Activated T-cell treated with anti-CD3 and anti-CD28 coated beads for 24 hours (primary cell): ENCODE measurements at places on chromosomes 4 and X.

DNA sequence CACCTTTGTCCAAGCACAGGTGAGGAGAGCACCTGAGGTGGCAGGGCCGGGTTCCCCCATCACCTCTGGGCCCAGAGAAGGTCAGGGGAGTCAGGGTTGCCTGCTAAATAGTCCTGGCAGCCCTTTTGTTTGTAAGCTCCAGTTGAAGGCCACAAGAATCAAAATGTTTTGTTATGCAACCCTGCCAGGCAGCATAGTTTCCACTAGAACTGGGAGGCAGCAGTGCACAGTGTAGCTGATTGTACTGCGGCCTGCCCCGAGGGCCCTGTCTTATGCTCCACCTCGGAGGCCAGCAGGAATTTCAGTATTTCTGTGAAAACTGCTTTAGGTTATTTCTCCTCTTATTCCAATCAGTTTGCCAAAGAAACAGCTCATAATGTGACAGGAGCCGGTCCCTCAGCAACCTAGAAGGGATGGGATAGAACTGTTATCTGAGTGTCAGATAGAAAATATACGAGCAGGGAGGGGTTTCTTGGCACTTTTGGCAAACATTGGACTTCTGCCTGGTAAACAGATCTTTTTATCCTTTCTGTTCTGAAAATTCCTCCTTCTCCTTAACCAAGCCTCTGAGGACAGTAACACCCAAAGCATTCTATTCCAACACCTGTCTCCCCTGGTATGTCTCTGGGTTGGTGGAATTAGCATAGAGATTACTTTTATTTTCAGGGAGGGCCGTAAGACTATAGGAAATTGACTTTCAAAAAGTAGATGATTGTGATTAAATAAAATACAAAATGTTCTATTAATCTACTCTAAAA lies 93.6 kb downstream of the LNX1 start:
- no peak for DNase-seq

DNA sequence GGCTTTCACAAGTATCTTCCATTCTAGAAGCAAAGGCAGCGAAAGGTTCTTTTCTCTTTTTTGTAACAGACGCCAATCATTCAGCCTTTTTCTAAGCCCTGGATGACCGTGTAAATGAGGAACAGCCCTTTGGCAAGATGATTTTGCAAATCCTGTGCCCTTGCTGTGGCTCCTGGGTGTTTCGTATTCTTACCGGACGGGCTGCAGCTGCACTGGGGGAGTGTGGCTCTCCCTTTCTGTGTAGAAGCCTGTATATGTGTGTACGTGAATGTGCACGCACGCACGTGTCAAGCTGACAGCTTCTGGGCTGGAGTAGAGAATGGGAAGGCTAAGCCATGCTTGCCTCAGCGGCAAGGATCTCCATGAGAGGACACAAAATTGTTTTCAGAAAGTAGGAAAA lies 8.2 kb downstream of the GRPEL1 start:
- DNase-seq: no peak

GRCh38 chrX:23884427-23885024 lies 23.2 kb downstream of the APOO start:
- no peak for DNase-seq

DNA sequence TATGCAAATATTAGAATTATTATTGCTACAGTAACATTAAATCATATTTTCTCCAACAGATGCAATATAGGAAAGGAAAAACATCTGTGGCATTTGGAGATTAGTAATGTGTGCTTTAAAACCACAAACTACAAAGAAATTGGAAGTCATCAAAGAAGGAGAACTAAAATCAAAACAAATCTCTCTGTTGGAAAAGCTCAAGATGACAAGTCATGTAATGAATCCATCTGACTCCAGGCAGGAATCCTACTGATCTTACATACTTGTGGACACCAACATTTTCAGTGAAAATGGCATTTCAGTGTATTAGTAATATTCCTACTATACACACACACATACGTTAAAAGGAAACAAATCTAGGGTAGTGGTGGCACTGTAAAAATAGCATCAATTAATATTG lies 98.2 kb downstream of the SLC39A8 start:
- DNase-seq: no peak

DNA sequence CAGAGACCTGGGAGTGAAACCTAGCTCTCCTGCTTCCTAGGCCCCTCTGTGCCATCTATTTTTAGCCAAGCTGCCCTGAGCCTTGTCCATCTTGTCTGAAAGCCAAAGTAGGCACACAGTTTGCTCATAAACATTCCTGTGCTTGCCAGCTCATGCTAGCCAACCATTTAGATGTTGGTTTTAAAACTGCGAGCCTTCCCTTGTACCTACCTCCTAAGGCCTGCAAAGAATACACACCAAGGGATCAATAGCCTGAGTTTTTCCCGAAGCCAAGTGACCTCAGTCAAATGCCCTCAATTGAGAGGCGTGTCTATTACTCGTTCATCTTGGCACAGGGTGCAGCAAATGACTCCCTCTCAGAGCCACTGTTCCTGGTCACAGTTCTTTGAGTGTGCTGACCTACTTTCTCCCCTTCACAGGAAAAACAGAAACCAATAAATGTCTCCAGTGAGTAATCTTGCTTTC lies 48.5 kb downstream of the ZCCHC12 start:
- DNase-seq: no peak

DNA sequence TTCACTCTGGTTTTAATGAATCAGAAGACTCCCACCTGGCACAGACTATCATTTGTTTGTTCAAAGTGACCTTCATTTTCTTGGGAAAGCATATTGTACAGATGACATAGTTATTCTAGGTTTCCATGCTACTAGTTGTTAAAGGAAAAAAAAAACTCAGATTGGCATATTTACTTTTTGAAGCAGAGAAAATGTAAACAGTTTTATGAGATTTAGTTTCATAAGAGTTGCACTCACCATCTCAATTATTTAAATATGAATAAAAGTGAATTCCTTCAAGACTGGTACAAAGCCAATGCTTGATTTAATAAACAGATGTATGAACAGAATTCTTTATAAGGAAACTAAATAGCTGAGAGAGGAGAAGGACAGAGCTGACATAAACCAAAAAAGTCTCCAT lies 280.3 kb upstream of the UGT8 start:
- DNase-seq: no peak

DNA sequence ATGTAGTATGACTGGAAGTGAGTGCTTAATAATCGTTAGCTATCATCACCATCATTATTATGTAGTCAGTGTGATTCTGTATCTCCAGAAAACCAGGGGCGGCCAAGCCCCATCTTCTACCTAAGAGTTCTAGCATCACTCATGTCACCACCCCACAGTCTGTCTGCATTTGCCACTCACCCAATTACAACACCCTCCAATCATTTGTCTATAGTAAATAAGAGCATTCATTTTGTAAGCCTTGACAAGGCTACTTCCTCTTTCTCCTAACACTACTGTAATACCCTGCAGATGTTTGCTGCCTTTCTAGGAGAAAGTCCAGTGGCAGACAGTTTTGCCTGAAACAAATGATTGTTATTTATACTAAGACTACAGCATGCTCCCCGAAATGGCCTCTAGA lies 15.8 kb upstream of the IL21 start:
- DNase-seq: no peak

DNA sequence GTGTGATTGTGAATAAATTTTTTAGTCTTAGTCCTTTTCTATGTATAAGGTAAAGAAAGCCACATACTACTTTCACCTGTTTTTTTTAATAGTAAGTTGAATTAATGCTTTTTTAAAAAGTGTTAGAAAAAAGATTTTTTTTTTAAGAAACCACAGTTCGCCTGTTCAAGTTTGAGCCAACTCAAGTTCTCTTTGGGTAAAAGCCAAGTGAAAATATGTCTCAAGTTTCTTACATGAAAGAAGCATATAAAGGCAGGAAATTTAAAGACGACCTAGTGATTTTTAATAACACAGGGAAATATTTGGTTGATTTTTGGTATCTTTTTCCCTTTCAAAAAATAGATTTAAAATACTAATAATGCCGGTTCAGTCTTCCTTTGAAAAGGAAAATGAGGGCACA lies 369.9 kb upstream of the NR3C2 start:
- no peak for DNase-seq

GRCh38 chr4:186813377-186814068 lies 89.9 kb upstream of the FAT1 start:
- DNase-seq: no peak

GRCh38 chrX:153800746-153801145 lies 6.3 kb downstream of the SSR4 start:
- no peak for DNase-seq

DNA sequence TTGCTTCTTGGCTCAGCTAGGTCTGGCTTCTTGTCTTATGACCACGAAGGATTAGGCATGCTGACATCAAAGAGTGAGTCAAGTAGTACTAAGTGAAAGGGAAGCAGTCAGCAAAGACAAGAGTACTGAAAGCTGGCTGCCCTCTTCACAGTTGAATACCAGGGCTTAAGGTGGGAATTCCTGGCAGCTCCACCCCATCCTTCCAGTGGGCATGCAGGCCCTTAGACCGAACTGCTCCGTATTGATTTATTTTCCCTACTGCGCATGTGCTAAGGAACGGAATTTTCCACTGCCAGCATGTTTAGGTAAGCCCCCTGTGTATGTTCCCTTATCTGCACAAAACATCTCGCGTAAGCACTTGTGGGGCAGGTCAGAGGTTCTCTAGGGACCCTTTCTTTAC lies 2320.1 kb downstream of the ARAP2 start:
- no peak for DNase-seq

DNA sequence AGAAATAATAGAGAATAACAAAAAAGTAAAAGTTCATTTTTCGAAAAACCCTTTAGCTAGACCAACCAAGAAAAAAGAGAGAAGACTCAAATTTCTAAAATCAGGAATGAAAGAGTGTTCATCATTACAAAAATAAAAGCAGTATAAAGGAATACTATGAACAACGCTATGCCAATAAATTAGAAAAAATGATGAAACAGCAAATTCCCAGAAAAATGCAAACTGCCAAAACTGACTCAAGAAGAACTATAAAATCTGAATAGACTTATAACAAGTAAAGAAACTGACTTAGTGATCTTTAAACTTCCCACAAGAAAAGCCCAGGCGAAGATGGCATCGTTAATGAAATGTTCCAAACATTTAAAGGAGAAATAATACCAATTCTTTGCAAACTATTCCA lies 3.1 kb upstream of the ZCCHC13 start:
- DNase-seq: no peak

DNA sequence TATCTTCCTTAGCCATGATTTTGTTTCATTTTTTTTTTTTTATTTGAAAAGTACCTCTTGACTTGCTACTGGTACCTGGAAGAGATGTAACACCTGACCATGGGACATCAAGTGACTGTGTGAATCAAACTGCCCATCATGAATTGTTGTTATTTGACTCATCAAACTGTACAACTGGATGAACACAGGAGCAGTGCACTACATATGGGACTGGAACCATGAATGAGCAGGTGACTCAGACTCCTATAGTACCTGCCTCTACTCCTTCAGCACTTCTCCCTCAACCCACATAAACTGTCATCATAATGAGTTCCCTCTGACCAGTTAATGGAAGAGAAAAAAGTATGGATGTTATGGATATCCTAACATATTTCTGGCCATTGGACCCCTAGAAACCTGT lies 15.9 kb upstream of the UBE2D3 start:
- DNase-seq: no peak

DNA sequence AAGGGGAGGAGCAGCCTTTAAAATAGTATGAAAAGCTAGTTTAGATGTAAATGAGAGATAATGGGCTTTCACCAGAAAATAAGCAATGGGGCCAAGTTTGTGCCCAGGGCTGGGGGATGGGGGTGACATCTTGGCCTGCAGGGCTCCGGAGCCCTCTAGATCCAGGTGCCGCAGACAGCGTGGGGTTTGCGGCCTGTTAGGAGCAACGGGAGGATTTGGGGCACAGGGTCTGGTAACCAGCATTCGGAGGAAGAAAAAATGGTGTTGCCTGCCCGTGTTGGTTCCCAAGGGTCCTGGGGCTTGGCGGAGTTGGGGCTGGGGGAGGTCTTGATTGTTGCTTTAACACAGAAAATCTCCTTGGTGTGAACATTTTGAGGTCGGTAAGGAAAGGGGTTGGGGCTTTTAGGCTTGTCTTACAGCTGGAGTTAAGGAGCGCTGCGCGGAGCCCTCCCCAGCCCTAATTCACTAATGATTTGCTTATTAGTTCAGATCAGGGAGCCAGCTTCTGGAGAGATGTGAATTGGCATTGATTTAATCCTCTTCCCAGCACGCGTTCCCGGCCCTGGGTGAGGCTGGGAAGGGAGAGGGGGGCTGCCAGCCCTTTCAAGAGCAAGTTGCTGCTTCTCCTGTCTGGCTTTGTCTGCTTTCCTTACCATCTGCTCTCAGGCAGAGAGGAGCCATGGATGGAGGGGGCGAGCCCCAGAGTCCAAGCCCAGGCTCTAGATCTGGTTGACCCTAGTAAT lies 443.4 kb downstream of the BCOR start:
- DNase-seq: no peak

DNA sequence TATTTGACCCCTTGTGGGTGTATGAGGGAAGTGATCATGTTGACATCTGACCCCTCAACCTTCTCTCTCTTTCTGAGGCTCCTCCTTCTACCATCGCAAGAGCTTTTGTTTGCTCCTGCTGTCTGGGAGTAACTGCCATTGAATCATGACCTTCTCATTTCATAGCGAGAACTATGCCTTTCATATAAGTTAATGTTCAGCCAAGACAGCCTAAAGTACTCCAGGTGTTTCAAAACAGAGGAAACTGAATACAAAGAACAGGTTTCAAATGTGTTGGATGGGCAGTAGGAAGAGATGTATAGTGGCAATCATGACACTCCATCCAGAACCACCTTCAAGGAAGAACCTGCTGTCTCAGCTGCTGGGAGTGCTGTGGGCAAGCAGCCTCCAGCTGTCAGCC lies 403.1 kb downstream of the MID1IP1 start:
- no peak for DNase-seq

GRCh38 chr4:140556372-140557085 lies 12.2 kb downstream of the UCP1 start:
- DNase-seq: peak; percentile 19

GRCh38 chr4:153318696-153319320 lies 25.7 kb upstream of the MND1 start:
- DNase-seq: peak; percentile 6

DNA sequence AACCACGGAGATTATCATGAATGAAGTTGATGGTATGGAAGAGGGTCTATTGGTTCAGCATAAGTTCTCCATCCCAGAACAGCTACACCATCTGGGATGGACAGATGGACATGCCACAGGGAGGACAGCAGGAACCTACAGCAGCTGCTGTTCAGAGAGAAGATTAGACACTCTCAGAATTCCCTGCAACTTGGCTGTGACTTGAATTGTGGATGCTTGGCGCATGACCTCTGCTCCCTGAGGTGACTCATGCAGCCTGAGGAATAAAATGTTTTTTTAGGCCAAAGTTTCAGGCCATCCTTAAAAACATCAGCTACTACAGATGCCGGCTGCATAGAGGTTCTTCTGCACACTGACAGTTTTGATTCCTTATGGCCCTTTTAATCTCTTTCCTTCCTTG lies 97.3 kb downstream of the RS1 start:
- no peak for DNase-seq
